ENCODE measurements at places on chromosomes 2 and 18. TPM values are rescaled to one million over a fixed set of nuclear protein-coding genes. Genes with fewer than 3 reads are reported as not detected.

Gene DES
- not detected for total RNA-seq

Gene KCNG3
- 0.60 TPM for total RNA-seq

Gene TTL
- 27.1 TPM for total RNA-seq

Gene AQP4
- total RNA-seq, result not detected

Gene DAW1
- not detected for total RNA-seq

Gene NIF3L1
- total RNA-seq, result 17.2 TPM

Gene ASB18
- not detected for total RNA-seq

Gene KIAA2012
- not detected for total RNA-seq

Gene FER1L5
- not detected for total RNA-seq

Gene FAM161A
- 10.3 TPM for total RNA-seq

Gene PIEZO2
- total RNA-seq, result not detected

Gene SLC35F5
- total RNA-seq, result 29.1 TPM

Gene CRYBA2
- not detected for total RNA-seq

Gene EMILIN1
- total RNA-seq, result 0.52 TPM

Gene GAL3ST2
- total RNA-seq, result 0.16 TPM

Gene FIGN
- total RNA-seq, result not detected

Gene PROM2
- 1.9 TPM for total RNA-seq

Gene KCNS3
- total RNA-seq, result not detected

Gene TSHZ1
- 17.2 TPM for total RNA-seq

Gene MROH2A
- not detected for total RNA-seq

Gene CFAP65
- total RNA-seq, result not detected

Gene TRABD2A
- total RNA-seq, result 59.9 TPM

Gene MAP4K3
- total RNA-seq, result 17.7 TPM

Gene ASTL
- 3.4 TPM for total RNA-seq

Gene IL36A
- not detected for total RNA-seq

Gene STAT4
- total RNA-seq, result 56.5 TPM

Gene DSG1
- total RNA-seq, result not detected

Gene RAMP1
- not detected for total RNA-seq

Gene DDX18
- total RNA-seq, result 84.1 TPM

Gene SNTG2
- 2.6 TPM for total RNA-seq

Gene MARCO
- not detected for total RNA-seq

Gene RUFY4
- 5.1 TPM for total RNA-seq

Gene TCF23
- 0.07 TPM for total RNA-seq

Gene C2orf72
- total RNA-seq, result 5.7 TPM

Gene CPO
- not detected for total RNA-seq

Gene GCG
- total RNA-seq, result not detected

Gene RAB6D
- total RNA-seq, result not detected
